Stimulated activated CD8-positive, alpha-beta memory T cell treated with anti-CD3 and anti-CD28 coated beads, Interleukin-4, amount 100 ng/mL, for 4 hours (primary cell): ENCODE measurements at places on chromosomes 2 and 18.

DNA sequence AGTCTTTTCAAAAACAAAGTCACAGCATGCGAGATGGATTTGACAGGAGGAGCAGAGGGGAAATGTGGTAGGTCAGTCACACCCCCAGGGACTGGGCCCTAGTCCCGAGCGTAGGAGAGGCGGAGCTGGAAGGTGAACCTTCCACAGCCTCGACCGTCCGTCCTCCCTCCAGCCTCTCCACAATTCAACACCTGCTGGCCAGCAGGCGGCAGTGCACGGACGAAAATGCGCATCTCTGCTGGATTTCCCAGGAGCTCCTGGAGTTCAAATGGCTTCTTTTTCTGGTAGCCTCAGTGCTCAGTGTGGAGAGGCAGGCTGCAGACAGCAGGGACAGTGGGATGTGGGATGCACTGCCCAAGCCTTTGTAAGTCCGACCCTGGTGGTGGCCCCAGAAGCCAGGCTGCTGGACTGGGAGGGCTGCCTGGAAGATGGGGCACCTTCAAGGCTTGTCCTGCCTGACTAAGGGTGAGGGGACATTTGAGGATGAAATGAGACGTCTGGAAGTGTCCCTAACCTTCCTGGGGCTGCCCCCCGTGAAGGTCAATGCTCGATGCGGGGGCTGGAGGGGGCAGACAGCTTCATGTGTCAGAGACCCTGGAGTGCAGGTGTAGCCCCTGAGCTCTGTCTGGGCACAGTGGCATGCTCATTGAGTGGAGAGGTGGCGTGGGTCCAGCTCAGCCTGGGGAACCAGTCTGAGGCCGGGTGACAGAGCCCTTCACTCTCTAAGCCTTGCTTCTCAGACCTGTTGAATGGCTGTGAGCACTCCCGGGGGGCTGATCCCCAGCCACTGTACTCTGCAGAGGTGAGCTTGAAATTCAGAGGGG is 189.5 kb downstream of the TFCP2L1 start:
- no peak for DNase-seq

- DNase-seq = no peak
Measured at GRCh38 chr2:2822143-2822542, 491.1 kb upstream of the MYT1L start.

GRCh38 chr18:6997808-6998207 is 119.8 kb downstream of the LAMA1 start:
- DNase-seq = no peak

GRCh38 chr2:168895771-168896170 is 5.3 kb upstream of the G6PC2 start:
- DNase-seq = no peak

DNA sequence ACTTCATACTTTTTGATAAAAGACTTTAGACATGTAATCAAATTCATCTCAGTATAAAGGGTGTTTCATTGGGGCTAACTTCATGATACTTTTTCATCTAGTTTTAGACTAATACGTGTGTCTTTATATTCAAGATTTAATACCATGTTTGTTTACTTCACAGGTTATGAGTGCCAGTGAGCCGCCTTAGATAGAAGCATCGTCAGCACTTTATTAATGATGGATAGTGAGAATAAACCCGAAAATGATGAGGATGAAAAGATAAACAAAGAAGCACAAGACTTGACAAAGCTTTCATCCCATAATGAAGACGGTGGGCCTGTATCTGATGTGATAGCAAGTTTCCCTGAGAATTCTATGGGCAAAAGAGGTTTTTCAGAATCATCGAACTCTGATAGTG is 33.1 kb downstream of the ZNF407 start:
- DNase-seq = no peak

- no peak for DNase-seq
Measured at GRCh38 chr2:134772493-134773169, 53.8 kb upstream of the TMEM163 start.

DNA sequence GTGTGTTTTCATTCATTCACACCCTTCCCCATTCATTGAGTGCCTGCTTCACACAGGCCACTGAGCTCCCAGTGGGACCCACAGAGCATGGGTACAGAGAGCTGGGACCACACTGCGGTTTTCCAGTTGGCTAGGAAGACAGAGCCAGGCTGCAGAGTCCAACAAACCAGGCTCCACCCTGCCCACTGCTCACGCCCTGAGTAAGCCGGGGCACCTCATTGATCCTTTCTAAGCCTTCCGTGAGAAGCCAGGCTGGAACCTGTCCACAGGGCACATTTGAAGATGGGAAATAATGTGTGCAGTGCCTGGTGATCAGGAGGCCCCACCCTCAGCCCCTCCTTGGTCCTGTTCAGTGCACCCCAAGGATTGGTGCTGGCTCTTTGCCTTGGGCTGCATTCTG is 13.5 kb downstream of the KCNIP3 start:
- no peak for DNase-seq
